ENCODE measurements at places on chromosomes 12 and 14.

- peak; percentile 23 for DNase-seq
These were observed 1.7 kb upstream of the DUSP6 start for GRCh38 chr12:89353823-89354611.

DNA sequence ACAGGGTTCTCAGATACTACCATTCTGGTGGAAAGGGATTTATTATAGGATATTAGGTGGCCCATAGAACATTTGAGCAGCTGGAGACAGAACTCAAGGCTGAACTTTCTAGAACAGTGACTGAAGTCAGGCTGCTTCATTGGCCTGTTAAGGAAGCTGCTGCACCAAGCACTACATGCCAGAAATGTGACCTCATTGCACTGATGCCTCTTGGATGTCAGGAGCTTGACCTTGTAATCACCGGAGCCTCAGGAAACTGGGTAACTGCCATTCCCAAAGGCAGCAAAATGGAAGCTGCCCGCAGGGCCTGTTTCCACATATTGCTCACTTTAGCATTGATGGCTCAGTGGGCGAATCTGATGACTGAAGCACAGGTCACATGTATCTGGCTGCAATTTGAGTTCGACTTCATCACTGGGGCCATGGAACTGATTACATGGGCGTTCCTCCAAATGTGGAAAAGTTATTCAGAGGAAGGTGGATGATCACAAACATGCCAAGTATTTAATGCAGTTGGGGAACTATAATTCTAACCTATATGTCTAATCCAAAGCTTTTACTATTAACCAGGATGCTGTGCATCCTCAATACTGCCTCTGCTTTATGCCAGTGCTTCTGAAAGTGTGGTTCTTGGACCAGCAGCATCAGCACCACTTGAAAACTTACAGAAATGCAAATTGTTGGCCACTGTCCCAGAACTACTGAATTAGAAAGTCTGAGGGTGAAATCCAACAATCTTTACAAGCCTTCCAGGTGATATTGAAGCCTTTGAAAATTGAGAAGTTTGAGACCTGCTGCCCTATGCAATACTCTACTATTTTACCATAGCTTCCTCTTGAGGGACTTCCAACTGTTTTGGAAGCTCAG is 337.2 kb upstream of the NAV3 start:
- DNase-seq: no peak

- no peak for DNase-seq
These were observed 1.5 kb upstream of the GPX2 start for GRCh38 chr14:64944041-64944440.

GRCh38 chr12:92554158-92555073 is 148.4 kb upstream of the PLEKHG7 start:
- DNase-seq: no peak

GRCh38 chr12:64826234-64826633 is 1.8 kb downstream of the TBC1D30 start:
- no peak for DNase-seq

- no peak for DNase-seq
These were observed 22.9 kb upstream of the CCND2 start for GRCh38 chr12:4250691-4251090.

- no peak for DNase-seq
These were observed 23.2 kb downstream of the ZFYVE1 start for GRCh38 chr14:73003681-73004080.

- DNase-seq: no peak
These were observed 146.1 kb upstream of the LRIG3 start for GRCh38 chr12:59066445-59066844.

- no peak for DNase-seq
These were observed 270.3 kb upstream of the DAAM1 start for GRCh38 chr14:58918066-58918738.

DNA sequence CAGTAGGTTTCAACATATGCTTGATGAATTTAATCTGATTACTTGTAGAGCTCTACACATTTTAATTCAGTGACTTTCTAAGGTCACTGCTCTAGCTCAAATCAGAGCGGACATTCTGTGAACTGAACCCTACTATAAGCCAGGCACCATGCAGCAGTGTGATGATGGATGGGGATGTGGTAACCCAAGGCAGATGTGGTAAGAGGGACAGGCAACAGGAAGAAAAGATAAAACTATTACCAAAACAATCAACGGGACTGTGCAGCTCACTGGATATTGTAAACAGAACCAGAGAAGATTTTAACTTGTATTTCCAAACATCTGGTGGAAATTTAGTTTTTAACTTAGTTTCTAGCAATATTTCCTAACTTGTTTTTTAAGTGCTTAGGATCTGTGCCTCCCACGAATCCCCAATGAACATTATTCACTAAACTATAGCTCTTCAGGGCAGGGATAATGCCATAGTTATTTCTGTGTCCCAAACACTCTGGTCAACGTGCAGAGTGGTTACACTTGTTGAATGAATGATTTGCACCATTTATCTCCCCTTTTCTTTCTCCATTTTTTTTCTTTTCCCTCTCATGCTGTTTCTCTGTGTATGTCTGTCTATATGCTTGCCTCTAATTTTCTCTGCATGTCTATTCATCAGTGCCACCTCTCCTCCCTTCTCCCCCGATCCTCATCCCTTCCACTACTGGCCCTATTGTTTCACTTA is 3.0 kb downstream of the ERO1A start:
- no peak for DNase-seq

DNA sequence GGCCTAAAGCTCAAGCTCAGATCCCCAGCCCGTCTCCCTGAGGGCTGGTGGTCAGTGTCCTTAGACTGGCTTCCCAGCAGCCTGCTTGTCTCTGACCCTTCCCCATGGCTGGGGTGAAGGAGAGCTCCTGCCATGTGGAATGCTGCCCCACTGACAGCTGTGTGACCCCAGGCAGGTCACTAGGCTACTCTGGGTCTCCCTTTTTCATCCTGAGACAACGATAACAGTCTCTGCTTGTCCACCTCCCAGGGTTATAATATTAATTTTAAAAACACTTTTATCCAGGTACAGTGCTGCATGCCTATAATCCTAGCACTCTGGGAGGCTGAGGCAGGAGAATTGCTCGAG is 47.3 kb downstream of the SYNE3 start:
- DNase-seq: no peak
